ENCODE measurements at places on chromosomes 5 and 9.

- peak; percentile 88 for DNase-seq
Measured at GRCh38 chr5:30539004-30539634, 654.4 kb upstream of the CDH6 start.

DNA sequence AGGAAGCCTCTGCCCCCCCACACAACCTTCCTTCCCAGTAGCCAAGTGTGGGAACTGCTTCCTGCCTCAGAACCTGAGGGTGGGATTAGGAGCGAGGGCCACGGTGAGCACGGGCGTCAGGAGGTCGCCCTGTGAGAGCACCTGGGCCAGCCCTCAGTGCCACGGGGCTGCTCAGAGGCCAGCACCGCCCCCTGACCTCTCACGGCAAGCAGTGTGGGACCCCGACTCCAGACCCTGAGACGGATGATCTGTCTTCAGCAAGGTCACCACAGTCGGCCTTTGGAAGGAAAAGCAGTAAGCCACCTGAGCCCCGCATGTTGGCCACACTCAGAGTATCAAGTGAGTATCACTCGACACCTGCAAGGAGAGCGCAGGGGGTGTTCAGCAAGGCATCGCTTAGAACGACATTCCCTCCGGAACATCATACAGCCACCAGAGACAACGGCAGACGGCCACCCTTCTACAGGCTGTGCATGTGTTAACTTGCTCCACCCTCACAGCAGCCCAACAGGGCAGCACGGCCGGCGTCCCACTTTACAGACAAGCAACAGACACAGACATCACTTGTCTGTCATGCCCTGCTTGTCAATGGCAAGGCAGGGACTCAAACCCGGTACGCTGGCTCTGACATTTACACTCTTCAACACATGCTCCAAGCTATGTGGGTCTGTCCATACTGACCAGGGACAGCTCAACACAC, 50.2 kb downstream of the IPPK start:
- DNase-seq = no peak

- no peak for DNase-seq
Measured at GRCh38 chr5:89948977-89949376, 460.6 kb downstream of the CETN3 start.

GRCh38 chr5:180454752-180455151, 39.4 kb upstream of the CNOT6 start:
- no peak for DNase-seq

GRCh38 chr9:79131824-79132377, 439.9 kb upstream of the TLE4 start:
- DNase-seq = no peak

- no peak for DNase-seq
Measured at GRCh38 chr5:1134478-1134877, 22.6 kb upstream of the SLC12A7 start.

DNA sequence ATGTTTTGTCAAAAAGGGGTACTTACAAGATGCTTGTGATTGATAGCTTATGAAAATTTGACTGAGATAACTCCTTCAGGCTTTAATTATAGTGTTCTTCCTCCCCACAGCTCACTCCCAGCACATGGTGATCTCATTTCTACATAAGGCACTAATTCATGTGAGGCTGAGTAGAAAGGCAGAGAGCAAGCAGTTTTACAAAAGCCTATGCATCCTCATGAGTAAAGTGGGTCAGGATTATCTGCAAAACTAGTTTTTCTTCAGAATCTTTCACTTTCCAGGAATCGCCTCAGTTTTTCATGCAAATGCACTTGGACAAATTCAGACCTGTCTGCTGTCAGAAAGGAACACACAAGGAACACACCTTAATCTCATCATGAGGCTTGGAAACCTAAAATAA, 92.1 kb upstream of the FBN2 start:
- no peak for DNase-seq

DNA sequence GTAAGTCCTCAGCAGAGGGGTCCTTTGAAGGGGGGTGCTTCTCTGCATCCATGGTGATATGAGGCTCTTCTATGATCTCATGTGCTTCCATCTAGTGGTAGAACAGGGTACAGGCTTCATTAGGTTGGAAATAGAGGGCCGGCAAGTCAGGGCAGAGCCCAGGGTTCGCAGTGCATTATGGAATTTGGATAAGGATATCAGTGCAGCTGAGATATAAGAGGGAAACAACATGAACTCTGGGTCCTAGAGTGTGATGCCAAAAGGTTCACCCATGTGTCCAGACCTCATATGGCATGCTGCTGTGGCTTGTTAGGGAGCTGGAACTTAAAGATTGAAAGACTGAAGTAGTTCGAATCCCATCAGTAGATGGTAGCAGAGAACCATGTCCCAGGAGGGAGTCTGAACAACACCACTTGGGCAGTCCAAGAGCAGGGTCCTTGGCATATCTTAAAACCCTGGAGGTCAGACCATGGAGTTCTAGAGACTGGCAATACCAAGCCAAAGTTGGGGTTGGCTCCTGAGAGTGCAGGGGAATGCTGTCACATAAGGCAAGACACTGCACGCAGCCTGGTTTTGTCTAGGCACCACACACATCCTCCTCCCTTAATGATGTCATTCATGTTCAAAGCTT, 2.3 kb downstream of the FAM221B start:
- peak; percentile 40 for DNase-seq

DNA sequence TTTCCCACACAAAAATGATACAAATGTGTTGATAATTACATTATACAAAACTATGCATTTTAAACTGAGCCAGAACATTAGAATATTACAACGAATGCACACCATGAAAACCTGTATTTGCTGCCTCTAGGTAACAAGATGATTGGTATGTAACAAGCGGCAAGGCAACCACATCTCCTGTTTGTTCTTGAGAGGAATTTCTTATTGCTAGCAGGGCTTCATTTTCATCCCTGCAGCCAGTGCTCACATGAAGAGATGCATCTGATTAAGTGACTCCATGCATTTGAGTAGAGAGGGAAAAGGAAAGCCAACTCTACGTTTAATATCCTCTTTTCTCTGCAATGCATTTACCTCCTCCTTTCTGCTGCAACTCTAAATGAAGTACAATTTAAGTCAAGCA, 36.6 kb downstream of the FRMD3 start:
- no peak for DNase-seq

- no peak for DNase-seq
Measured at GRCh38 chr9:21969011-21969940, 24.9 kb downstream of the CDKN2A start.

- DNase-seq = no peak
Measured at GRCh38 chr5:58025809-58026208, 434.1 kb downstream of the PLK2 start.

DNA sequence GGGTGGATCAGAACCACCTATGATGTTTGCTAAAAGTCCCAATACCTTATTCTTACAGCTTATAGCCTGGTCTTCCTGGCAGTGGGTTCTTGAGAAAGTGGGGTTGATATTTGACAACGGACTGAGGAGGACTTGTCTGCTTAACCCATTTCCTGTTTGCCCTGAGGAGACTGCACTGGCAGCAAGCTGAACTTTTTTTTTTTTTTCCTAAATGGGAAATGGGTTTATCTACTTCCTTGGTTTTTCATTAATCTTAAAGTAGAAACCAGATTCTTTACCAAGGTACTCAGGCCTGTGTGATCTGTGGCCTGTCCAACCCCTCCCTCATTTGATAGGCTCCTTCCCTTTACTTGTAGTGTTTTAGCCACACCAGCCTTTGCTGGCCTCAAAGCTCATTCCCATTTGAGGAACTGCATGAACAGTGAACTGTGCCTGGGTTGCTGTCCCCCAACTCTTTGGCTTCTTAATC, 47.1 kb downstream of the C9orf57 start:
- peak; percentile 20 for DNase-seq

DNA sequence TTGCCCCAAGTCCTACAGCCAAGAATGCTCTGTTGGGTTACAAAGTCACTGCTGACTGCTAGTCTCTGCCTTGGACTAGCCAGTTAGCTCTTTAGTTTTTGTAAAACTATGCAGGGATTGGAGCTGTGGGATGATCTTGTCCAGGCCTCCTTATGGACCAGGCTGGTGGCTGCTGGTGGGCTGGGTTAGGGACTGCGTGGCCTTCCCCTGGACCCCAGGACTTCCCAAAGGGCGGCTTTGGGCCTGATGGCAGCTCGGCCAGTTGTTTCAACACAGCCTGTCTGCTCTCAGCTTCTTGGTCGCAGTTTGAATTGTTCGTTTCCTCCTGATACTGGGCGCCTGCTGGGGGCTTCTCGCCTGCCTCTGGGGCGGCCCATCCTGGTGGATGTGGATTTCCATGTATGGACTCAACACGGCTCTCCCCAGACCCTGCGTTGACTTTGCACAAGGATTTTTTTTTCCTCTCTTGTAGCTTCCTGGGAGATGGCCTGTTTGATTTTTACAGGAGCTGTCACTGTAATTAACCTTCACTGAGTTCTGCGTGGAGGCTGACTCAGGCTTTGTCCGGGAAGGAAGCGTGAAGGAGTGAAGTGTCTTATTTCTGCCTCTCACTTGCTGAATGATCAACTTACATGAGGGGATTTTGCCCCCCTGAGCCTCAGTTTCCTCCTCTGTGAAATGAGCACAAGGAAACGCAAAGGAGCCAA, 91.9 kb upstream of the NEURL1B start:
- no peak for DNase-seq

DNA sequence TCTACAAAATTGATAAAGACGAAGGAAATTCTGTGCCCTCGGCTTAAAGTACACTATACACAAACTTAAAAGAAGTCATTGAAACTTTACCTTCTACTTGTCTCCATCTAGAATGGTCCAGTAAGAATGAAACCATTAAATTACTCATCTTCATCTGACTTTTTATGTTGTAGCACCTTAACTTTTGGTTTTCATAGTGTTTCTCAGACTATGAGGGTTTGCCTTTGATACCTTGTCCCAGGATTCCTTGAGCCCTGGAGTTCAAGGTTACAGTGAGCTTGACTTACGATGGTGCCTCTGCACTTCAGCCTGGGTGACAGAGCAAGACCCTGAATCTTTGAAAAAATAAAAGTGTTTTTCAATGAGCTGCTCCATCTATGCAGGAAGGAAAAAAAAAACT, 132.2 kb downstream of the CDC42SE2 start:
- no peak for DNase-seq

- no peak for DNase-seq
Measured at GRCh38 chr5:67010684-67011409, 185.8 kb downstream of the CD180 start.

DNA sequence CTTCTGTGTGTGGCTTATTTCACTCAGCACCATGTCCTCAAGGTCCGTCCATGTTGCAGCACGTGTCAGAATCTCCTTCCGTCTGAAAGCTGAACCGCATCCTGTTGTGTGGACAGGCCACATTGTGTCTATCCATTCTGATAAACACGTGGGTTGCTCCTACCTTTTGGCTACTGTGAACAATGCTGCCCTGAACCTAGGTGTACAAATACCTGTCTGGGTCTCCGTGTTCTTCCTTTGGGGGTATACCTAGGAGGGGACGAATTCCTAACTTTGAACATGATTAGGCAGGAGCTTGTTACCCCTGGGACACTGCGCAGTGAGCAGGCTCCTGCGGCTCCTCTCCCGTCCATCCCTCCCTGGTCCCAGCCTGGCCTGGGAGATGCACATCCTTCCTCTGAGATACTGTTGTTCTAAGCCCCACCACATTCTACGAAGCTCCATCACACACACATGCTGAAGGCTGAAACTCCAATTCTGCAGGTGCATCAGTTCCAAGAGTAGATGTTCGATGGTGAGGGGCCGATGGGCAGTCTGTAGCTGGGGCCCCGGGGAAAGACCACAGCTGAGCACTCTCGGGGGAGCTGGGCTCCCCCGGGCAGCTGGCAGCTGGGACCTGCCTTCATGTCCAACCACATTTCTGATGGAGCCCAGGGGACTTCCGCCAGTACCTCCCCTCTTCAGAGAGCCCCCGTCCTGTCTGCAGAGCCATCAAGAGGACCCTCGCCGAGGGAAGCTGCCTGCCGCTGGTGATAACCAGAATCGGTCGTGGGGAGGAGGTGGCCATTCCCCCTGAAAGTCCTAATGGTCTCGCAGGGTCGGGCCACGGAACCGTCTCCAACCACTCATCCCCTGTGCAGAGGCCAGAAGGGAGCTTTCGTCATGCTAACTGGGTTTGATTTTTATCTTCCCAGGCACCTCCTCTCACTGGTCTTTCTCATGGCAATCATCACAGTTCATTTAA, 120.9 kb downstream of the COL23A1 start:
- DNase-seq = no peak

GRCh38 chr5:83340511-83340918, 131.0 kb upstream of the VCAN start:
- DNase-seq = peak; percentile 91

DNA sequence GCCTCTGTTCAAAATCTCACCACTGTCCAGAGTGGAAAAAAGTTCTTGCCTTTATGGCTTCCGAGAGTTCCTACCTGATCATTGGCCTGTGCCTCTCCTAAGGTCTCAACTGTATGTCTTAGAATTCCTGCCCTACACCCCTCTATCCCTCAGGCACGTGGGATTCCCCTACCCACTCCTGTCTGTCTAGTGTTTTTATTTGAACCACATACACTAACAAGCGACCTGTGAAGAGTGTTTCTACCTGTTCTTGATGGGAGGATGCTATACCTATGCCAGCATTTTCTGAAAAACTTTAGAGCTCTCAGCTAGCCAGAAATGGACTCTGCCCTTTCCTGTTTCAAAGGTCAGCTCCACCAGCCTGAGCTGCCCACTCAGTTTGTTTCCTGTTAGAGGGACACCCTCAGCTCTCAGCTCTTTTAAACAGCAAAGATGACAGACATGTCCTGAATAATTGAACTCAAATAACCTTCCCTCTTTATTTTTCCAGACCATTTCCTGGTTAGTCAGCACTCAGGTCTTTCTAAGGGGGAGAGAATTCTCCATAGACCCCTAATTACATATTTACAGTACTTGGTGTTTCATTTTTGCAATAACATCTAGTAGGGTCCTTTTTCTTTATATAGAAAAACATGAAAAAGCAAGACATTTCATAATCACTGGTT, 214.8 kb downstream of the AOPEP start:
- peak; percentile 59 for DNase-seq

GRCh38 chr5:95564450-95564849, 9.5 kb downstream of the ARSK start:
- peak; percentile 1 for DNase-seq

GRCh38 chr9:117247266-117247665, 167.6 kb downstream of the ASTN2 start:
- no peak for DNase-seq

- DNase-seq = no peak
Measured at GRCh38 chr5:33291216-33292000, 149.4 kb upstream of the TARS1 start.

DNA sequence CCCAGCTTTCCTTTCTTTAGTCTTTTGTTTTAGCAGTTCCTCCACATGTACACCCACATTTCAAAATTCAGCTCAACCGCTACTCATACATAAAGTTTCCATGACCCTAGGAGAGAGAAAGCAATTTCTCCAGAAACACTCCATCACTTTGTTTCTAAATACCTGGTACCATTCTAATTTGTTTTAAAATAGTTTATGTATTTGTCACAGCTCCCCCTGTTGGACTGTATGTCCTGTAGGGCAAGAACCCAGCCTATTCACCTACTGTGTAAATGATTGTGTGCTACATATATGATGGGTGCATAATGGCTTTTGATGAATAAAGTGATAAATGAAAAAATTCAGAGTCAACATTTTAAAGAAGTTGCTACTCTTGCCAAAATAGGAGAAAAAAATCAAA, 139.1 kb downstream of the COX7C start:
- DNase-seq = no peak

- no peak for DNase-seq
Measured at GRCh38 chr9:138037140-138037539, 159.6 kb downstream of the CACNA1B start.

- DNase-seq = no peak
Measured at GRCh38 chr5:73295447-73295846, 122.5 kb downstream of the TMEM174 start.

Data from lung (tissue), 17 donors.